Endodermal cell (in vitro differentiated cells): ENCODE measurements at places on chromosomes 1 and 21.
A peak's percentile ranks its signal among the peaks of the same experiment; 100 is the strongest.

DNA sequence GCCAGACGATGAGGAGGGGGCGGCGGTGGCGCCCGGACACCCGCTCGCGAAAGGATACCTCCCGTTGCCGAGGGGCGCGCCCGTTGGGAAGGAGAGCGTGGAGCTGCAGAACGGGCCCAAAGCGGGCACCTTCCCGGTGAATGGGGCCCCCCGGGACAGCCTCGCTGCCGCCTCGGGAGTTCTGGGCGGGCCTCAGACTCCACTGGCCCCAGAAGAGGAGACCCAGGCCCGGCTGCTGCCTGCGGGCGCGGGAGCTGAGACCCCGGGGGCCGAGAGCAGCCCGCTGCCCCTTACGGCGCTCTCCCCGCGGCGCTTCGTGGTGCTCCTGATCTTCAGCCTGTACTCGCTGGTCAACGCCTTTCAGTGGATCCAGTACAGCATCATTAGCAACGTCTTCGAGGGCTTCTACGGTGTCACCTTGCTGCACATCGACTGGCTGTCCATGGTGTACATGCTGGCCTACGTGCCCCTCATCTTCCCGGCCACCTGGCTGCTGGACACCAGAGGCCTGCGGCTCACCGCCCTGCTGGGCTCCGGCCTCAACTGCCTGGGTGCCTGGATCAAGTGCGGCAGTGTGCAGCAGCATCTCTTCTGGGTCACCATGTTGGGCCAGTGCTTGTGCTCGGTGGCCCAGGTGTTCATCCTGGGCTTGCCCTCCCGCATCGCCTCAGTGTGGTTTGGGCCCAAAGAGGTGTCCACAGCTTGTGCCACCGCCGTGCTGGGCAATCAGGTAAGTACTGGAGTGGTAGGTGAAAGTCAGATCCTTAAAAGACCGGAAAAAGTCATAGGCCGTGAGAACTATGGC, 588 bp downstream of the FLVCR1 start:
- H3K27me3 ChIP-seq, result no peaks in the 10 kb centered on the region
- H3K36me3 ChIP-seq, result peaks cover 41% of the 10 kb centered on the region
- peak overlapping the region; percentile 91 for H3K4me3 ChIP-seq
- no peaks in the 10 kb centered on the region for H3K4me1 ChIP-seq

GRCh38 chr21:42724226-42724920, 71.0 kb downstream of the PDE9A start:
- H3K27ac ChIP-seq, result no peak overlapping the region
- no peak for DNase-seq
- no peak overlapping the region for H3K4me3 ChIP-seq
- peaks cover 21% of the 10 kb centered on the region for H3K36me3 ChIP-seq
- H3K27me3 ChIP-seq, result no peaks in the 10 kb centered on the region

DNA sequence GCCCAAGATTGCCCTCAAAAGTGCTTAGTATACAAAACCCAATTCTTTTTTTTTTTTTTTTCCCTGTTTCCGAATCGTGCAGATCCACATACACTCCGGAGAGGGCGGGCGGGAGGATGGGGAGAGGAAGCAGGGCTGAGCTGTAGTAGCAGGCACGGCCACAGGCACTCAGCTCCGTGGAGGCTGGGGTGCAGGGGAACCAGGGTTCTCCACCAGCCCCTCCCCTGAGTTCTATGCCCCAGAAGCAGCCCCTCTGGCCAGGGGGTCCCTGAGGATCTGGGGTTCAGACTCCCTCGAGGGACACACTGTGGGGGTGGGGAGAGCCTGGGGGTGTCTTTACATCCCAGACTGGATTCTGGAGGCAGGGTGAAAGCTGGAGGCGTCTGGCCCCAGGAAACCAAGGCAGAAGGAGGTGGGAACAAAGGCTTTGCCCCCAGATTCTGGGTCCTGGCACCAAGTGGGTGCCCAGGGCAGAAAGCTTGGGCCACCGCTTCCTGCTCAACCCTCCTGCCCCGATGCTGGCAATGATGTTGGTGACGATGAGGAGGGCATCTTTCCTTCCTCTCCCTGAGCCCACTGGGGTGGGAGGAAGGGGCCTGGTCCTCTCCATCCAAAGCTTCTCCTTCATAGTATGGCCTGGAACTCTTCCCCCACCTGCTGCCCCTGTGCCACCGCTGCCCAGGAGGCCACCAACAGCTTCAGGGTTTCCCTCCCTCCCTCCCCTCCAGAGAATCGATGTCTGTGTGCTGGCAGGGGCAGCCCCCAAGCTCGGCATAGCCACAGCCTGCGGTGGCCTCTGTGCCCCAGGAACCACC, 106.4 kb upstream of the TARDBP start:
- DNase-seq, result peak; percentile 56
- no peaks in the 10 kb centered on the region for H3K36me3 ChIP-seq
- H3K4me3 ChIP-seq, result no peak overlapping the region
- H3K4me1 ChIP-seq, result peaks cover under 1% of the 10 kb centered on the region
- no peak overlapping the region for H3K27ac ChIP-seq

GRCh38 chr1:164163289-164163849, 395.6 kb upstream of the PBX1 start:
- DNase-seq, result no peak
- peak overlapping the region; percentile 6 for H3K27ac ChIP-seq
- no peaks in the 10 kb centered on the region for H3K36me3 ChIP-seq
- no peaks in the 10 kb centered on the region for H3K4me1 ChIP-seq
- no peaks in the 10 kb centered on the region for H3K27me3 ChIP-seq

DNA sequence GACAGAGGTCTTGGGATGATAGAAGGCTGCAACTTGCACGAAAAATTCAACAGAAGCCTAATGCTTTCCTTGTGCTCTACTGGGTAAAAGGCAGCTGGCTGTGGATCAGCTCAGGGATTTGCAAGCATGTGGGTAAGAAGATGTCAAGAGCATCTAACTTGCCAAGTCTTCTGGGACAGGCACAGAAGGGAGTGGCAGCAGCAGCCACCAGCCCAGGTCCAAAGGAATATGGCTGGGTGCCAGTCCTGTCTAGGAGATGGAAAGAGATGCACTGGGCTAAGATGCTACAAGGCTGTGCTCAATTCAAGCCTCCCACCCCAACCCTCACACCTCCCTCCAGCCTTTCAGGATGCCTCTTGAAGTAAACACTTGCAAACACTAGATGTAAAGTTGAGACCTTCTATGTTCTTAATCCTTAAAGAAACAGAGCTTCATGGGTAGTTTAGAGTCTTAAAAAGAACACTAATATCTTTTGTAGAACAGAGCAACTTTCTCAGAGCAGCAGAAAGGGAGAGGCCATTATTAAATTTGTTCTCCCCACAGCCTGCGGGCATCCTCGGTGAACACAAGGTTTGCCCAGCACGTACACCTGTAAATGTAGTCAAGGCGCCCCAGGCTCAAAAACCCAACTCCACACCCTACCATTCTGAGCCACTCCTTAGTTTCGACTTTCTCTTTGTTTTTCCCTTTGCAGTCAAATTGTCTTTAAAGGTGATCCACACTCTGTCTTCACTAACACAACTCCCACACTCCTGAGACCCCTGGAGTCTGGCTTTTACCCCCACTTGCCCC, 64.6 kb upstream of the BCAR3 start:
- H3K4me3 ChIP-seq, result no peak overlapping the region
- no peak overlapping the region for H3K27ac ChIP-seq
- no peaks in the 10 kb centered on the region for H3K4me1 ChIP-seq
- peaks cover 19% of the 10 kb centered on the region for H3K27me3 ChIP-seq
- no peaks in the 10 kb centered on the region for H3K36me3 ChIP-seq

DNA sequence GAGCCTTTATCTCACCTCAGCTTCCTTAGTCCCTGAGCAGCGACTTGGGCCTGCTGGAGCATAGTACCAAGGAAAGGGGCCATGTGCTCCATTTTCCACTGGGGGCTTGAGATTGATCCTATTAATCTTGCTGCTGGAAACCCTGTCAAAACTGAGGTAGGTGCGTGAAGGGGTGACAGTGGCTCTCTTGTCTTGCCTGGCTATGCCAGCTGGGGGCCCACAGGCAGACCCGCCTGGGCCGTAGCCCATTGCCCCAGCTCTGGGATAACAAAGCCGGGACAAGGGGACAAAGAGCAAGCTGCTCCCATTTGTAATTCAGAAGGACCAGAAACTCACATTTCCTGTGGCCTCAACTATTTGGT, 10.3 kb upstream of the CELSR2 start:
- H3K36me3 ChIP-seq, result peaks cover 59% of the 10 kb centered on the region
- H3K27me3 ChIP-seq, result no peaks in the 10 kb centered on the region
- no peak for DNase-seq

GRCh38 chr1:67701876-67702275, 16.9 kb downstream of the GADD45A start:
- no peak overlapping the region for H3K27ac ChIP-seq
- no peak overlapping the region for H3K4me3 ChIP-seq
- peaks cover 9% of the 10 kb centered on the region for H3K4me1 ChIP-seq
- no peaks in the 10 kb centered on the region for H3K27me3 ChIP-seq
- DNase-seq, result no peak

DNA sequence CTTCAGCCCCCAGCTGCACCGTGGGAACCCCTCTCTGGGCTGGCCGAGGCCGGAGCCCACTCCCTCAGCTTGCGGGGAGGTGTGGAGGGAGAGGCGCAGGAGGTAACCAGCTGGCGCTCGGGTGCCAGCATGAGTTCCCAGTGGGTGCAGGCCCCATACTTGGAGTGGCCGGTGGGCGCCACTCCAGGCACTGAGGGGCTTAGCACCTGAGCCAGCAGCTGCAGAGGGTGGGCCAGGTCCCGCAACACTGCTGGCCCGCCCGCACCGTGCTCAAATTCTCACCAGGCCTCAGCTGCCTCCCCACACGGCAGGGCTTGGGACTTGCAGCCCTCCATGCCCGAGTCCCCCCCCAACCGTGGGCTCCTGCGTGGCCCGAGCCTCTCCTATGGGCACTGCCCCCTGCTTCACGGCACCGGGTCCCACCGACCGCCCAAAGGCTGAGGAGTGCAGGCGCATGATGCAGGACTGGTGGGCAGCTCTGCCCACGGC, 47.2 kb downstream of the LRRC53 start:
- peaks cover 3% of the 10 kb centered on the region for H3K4me1 ChIP-seq
- no peaks in the 10 kb centered on the region for H3K27me3 ChIP-seq
- no peak for DNase-seq
- no peak overlapping the region for H3K4me3 ChIP-seq

- peaks cover 5% of the 10 kb centered on the region for H3K4me1 ChIP-seq
- no peak overlapping the region for H3K4me3 ChIP-seq
- H3K27ac ChIP-seq, result peak overlapping the region; percentile 38
- no peaks in the 10 kb centered on the region for H3K36me3 ChIP-seq
- no peaks in the 10 kb centered on the region for H3K27me3 ChIP-seq
- no peak for DNase-seq
Observed at GRCh38 chr21:36254106-36254941, 65.7 kb upstream of the MORC3 start.

DNA sequence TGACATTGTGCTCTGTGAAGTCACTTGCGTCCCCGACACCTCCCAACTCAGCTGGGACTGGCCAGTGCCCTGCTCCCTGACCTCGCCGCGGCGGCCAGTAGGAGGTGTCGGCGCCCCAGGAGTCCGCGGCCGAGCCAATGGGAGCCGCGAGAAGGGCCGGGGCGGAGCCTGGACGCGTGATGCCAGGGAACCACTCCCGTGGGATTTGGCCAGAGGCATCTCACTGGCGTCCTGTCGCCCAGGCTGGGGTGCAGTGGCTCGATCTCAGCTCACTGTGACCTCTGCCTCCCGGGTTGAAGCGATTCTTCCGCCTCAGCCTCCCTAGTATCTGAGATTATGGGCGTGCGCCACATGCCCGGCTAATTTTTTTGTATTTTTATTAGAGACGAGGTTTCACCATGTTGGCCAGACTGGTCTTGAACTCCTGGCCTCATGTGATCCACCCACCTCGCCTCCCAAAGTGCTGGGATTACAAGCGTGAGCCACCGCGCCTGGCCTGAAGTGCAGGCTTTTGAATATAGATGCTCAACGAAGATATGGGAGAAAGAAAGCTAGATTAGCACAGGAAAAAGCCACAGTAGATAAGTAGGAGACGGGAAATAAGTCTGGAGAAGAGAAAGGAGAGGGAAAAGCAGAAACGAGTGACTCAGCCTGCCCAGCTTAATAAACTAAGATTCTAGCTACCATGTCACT, 38.0 kb downstream of the ZBTB8OS start:
- no peak overlapping the region for H3K27ac ChIP-seq
- no peaks in the 10 kb centered on the region for H3K36me3 ChIP-seq
- peak overlapping the region; percentile 69 for H3K4me3 ChIP-seq
- no peaks in the 10 kb centered on the region for H3K4me1 ChIP-seq
- no peaks in the 10 kb centered on the region for H3K27me3 ChIP-seq
- DNase-seq, result peak; percentile 96

DNA sequence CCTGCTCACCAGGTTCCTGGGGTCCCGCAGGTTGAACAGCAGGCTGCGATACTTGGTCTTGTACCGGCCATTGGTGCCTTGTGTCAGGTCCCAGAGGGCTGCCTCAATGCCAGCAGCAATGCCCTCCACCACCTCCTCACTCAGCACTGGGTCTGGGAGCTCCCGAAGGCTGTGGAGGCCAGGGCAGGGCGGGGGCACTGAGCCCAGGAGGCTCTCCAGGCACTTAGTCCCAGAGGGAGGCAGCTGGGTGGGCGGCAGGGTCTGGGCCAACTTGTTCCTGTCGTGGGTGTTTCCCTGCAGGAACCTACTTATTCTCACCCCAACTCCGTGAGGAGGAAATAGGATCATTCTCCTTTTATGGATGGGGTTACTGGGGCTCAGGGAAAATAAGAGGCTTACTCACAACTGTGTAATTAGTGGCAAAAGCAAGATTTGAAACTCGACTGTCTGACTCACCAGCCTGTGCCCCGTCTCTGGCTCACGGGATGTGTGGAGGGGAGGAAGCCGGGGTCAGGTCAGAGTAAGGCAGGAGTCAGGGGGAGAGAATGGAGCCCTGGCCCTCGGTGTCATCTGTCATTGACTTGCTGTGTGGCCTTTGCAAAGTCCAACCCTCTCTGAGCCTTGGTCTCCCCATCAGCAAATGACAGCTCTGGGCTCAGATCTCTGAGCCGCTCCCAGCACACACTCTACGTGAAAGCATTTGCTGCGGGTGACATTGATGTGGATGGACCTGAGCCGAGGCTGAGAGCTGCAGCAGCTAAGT, 17.2 kb downstream of the SPOCD1 start:
- peaks cover 9% of the 10 kb centered on the region for H3K4me1 ChIP-seq
- no peak overlapping the region for H3K27ac ChIP-seq
- no peaks in the 10 kb centered on the region for H3K36me3 ChIP-seq
- no peak overlapping the region for H3K4me3 ChIP-seq
